Endothelial cell (in vitro differentiated cells): ENCODE measurements at places on chromosomes 3 and 15. TPM values are rescaled to one million over a fixed set of nuclear protein-coding genes. Genes with fewer than 3 reads are reported as not detected.
A peak's percentile ranks its signal among the peaks of the same experiment; 100 is the strongest.

DNA sequence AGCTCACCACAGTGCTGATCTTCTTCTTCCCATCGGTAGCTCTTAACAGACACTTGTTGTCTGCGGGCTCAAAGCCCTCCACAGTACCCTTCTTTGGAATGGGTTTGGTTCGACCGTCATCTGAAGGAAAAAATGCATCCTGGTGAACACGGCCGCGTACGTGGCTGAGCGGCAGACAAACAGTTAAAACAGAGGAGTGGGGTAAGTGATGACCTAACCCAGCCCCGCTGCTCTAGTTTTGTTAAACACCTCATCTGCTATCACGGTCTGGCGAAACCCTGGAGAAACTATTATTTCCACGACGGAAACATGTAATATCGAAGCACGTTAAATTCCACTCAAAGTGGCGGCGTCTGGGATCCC is 725 bp downstream of the SRP14 start:
- DNase-seq, result no peak

- DNase-seq, result no peak
These were observed 124.8 kb downstream of the EEFSEC start for GRCh38 chr3:128278130-128278529.

DNA sequence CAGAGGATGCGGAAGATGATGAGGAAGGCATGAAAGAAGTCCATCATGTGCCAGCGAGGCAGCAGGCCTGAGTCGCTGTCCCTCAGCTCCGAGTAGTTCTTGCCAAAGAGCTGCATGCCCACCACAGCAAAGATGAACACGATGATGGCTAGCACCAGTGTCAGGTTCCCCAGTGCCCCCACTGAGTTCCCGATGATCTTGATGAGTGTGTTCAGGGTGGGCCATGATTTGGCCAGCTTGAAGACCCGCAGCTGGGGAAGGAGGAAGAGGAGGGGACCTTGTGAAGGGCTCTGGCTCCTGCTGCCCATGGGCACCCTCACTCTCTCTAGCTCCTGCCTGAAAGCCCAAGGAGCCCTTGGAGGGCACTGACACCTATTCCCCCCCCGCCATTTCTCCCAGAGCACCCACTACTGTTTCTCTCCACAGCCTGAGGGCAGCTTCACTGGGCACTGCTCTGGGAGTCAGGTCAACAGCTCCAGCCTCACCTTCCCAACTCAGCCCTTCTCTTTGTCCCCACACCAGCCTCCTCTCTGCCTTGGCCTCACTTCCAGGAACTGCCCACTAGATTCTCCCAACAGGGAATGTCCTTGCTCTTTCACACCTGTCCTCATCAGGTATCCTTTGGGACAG is 63.6 kb downstream of the SCN5A start:
- DNase-seq, result no peak

DNA sequence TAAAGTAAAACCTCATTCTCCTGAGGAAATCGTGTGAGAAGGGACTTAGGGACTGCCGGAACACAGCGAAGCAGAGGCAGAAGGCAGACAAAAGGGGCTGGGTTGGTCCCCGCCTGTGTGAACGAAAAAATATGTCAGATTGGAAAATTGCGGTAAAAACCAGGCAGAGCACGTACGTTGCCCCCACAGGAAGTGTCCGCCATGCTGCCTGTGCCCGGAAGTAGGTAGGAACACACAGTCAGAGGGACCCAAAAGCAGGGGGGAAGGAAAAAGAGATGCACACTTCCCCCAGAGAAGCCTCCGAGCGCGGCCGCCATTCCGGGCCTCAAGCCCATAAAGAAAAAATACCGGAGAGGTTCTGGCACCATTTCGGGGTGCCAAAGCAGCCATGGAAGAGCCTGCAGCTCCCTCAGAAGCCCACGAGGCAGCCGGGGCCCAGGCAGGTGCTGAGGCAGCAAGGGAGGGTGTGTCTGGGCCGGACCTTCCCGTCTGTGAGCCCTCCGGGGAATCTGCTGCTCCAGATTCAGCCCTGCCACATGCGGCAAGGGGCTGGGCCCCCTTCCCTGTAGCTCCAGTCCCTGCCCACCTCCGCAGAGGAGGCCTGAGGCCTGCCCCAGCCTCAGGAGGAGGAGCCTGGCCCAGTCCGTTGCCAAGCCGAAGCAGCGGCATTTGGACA is at the start of gene MKRN3:
Gene MKRN3, plus strand, starts transcription at position 280 of the 676 bp plus-strand sequence. Its CDS starts 109 bp downstream, at position 389.
- DNase-seq, result peak; percentile 15

DNA sequence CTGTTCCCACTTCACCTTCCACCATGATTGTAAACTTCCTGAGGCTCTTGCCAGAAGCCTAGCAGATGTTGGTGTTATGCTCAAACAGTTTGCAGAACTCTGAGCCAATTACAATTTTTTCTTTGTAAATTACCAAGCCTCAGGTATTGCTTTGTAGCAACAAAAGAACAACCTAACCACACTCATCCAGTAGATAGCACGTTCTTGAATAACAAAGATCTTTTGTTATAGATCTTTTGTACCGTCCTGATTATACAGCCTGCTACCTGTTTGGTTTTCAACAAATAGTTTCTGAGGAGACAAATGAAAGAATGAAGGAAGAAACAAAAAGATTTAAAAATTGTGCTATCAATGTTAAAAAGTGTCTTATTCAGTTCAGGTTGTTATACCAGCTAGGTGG is 474.7 kb upstream of the ALCAM start:
- no peak for DNase-seq

GOLGA8M gene
- total RNA-seq, result 1.3 TPM

DNA sequence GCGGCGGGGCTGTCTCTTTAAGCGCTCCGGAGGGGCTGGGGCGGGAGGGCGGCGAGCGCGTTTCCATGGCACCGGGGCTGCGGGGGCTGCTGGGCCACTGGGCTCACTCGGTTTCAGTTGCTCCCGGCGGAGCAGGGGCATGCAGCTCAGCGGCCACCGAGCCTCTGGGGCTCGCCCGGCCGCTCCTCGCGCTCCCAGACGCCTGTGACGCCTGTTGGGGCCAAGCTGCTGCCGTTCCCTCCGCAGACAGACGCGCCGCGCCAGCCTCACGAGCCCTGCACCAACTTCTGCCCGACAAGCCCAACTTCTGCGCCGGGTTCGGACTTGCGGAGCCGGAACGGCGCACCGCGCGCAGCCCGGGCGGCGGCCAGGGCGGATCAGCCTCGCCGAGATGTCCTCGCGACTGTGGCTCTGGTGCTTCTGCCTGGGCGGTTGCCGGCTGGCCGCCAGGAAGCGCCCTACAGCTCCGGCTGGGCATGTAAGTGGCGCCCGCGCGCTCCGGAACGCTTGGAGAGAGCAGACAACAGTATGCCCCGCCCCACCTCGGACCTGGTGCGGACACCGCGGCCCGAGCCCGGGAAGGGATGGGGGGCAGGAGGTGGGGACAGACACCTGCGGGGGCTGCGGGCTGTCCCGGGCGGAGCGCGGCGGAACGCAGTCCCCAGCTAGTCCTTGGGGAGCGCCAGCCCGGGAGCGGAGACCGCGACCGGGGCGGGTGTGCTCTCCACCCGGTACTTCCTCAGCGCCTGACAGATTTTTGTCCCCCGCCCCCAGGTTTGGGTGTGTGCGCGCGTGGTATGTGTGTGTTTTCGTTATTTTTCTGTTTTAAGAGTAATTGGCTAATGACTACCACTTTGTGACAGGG is 154.1 kb upstream of the GOLIM4 start:
- DNase-seq, result peak; percentile 77
